ENCODE measurements at places on chromosomes 7 and 10. TPM values are rescaled to one million over a fixed set of nuclear protein-coding genes. Genes with fewer than 3 reads are reported as not detected.

DNA sequence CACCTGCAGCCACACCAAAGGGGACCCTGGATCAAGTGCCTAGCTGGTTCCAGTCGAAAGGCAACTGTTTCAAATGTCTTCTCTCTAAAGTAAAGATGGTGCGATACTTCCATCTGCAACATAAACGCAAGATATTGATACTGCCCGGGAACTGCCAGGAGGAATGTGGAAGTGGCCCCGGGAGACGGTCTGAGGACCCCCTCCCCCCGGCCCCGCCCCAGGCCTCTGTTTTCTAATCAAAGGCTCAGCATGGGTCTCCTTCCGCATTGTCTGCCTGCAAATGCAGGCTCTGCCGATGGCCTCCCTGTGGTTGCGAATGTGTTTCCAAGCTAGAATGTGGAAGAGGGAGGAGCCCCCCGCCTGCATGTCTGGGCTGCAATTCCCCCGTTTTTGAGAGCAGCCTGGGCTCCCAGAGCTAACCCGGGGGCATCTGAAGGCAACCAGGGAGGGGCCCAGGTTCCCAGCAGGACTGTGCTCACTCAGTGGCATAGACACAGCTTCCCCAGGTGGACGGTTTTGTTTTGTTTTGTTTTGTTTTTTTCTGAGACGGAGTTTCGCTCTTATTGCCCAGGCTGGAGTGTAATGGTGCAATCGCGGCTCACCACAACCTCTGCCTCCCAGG, 223.9 kb upstream of the PPP2R2D start:
- no peak for DNase-seq

Gene LEP
- total RNA-seq, result 0.59 TPM

DNA sequence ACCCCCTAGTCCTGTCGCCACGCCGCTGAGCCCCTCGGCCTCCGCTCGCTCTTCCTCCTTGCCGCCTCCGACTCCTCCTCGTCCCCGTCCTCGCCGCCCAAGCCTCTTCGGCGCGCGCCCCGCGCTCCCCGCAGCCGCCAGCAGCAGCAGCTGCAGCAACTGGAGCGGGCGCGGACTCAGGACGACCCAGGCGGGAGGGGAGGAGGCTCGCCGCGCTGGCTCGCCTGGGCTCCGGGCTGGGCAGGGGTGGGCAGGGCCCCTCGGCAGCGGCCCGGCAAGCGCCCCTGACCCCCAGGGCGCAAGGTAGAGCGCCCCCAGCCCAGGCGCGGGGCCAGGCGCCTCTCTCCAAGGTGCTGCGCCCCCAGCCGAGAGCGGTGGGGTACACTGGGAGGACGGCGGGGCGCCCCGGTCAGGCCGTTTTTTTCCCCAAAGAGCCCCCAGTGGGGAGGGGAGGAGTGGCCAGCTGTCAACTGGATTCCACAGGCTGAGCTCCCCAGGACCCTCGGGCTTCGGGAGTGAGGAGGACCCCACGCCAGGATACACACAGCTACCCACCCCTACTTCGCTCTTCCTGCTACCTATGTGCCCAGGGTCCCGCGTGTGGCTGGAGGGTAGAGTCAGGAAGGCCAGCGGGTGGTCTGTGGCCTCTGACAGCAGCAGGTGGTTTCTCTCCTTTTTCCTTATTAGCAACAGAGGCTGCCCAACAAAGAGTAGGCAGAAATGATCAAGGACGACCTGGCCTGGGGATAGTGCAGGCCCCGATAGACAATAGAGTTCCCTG, 903 bp upstream of the KCNMA1 start:
- DNase-seq, result no peak

DNA sequence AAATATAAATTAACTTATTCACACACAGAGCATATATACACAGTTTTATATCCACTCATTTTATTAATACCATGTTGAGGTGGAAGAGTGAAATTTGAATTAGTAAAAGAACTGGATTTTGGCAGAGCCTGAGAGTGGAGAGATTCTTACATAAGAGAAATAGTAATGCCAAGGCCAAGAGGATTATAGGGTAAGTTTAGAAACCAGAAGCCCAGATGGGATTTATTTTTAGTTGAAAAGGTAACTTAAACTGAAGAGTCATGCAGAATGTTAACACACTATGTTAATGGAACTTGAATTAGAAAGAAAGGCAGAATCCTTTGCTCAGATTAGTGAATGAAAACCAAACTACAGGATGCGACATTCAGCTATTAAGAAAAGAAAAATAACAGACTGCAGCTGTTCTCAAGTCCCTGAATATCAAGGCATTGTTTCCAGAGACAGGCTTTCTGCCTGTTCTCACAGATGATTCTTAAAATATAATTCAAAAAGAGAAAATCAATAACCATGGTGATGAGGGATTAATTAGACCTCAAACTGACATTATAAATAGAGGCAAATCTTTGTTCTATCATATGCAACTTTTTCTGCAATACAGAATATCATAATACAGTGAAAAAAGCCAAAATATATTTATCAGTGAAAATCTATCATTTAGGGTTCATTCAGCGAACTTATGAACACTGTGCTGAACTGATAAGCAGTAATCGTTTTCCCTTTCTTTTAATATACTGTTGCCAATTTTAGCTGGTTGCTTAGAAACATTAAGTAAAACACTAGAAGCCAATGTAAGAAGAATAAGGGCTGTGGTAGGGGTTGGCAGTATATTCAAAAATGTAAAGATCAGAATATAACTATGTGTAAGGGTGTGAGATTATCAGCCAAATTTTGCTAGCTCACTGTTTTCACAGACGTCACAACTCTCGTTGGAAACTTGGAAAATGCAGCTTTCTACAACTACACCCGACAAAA, 34.4 kb downstream of the HECTD2 start:
- DNase-seq, result no peak

DNA sequence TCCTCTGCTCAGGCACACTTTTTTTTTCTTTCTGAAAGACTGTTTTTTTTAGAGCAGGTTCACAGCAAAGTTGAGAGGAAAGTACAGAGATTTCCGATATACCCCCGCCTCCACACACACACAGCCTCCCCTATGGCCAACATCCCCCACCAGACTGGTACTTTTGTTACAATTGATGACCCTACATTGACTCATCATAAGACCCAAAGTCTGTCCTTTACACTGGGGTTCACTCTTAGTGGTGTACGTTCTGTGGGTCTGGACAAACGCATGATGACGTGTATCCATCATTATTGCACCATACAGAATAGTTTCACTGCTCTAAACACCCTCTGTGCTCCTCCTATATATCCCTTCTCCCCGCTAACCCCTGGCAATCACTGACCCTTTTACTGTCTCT, 107.7 kb downstream of the RBM20 start:
- DNase-seq, result no peak
